Body of pancreas (tissue), 4 donors: ENCODE measurements at places on chromosomes 2 and 18. TPM values are rescaled to one million over a fixed set of nuclear protein-coding genes. Genes with fewer than 3 reads are reported as not detected.

Gene DYSF
- total RNA-seq: 10.9 TPM

Gene IAH1
- total RNA-seq: 25.4 TPM

Gene MALL
- total RNA-seq: 6.6 TPM

Gene SP110
- 9.9 TPM for total RNA-seq

Gene WDR7
- total RNA-seq: 16.3 TPM

Gene E2F6
- total RNA-seq: 13.2 TPM

DNA sequence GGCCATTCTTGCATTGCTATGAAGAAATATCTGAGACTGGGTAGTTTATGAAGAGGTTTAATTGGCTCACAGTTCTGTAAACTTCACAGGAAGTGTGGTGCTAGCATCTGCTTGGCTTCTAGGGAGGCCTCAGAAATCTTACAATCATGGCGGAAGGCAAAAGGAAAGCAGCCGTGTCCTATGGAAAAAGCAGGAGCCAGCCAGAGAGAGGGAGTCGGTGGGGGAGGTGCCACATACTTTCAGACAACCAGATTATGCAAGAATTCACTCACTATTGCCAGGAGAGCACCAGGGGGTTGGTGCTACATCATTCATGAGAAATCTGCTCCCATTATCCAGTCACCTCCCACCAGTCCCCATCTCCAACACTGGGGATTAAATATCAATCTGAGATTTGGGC is 64.1 kb downstream of the CPS1 start:
- no peak overlapping the region for H3K4me3 ChIP-seq
- no peaks in the 10 kb centered on the region for H3K36me3 ChIP-seq
- no peak for DNase-seq
- no peaks in the 10 kb centered on the region for H3K27me3 ChIP-seq

DNA sequence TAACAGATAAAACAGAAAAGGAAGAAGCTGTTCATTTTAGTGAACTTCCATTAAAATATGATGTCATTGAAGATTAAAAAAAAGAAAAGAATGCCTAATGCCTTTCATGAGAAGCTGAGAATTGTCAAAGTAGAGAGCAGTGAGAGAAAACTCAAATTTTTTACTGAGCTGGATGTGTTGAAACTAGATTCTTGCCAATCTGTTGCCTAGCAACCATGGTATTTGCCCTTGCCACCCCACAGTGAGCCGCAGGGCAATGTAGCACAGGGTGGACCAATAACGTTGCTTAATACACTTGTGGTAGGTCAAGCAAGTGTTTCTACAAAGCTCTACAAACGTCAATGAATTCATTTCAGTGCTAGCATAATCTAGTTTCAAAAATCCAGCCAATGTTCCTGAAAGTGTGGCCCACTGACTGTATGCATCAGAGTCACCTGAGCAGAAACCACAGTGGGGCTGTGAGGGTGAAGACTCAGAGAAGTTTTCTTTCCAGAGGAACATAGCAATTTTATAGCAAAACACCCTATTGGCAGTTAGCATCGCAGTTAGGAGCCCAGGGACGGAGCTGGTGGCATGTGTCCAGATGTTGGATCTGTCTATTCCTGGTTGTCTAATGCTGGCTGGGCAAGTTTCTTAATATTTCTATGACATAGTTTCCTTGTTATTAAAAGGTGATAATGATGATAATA is 132.2 kb downstream of the DOCK10 start:
- no peak overlapping the region for H3K4me3 ChIP-seq
- no peaks in the 10 kb centered on the region for H3K36me3 ChIP-seq
- H3K27ac ChIP-seq: peak overlapping the region; percentile 3
- peak; percentile 20 for DNase-seq

DNA sequence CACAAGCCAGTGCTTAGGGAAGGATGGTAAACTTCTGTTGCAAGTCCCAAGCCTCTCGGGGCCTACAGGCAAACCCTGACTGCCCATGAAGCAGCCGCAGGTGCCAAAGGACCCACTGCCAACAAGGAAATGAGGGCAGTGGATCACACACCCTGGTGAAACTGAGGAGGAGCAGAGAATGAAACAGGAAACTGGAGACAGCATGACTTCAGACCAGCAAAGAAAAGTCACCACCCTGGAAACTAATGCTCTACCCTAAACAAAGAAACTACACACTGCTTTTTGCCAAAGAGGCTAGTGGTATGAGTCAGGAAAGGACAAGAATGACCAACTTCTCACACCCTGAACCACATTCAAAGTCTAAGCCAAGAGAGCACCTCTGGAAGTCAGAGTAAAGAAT is 97.2 kb downstream of the MYO5B start:
- H3K27me3 ChIP-seq: no peaks in the 10 kb centered on the region
- no peak overlapping the region for H3K4me3 ChIP-seq
- H3K4me1 ChIP-seq: peaks cover 28% of the 10 kb centered on the region
- DNase-seq: peak; percentile 31
- no peaks in the 10 kb centered on the region for H3K36me3 ChIP-seq

DNA sequence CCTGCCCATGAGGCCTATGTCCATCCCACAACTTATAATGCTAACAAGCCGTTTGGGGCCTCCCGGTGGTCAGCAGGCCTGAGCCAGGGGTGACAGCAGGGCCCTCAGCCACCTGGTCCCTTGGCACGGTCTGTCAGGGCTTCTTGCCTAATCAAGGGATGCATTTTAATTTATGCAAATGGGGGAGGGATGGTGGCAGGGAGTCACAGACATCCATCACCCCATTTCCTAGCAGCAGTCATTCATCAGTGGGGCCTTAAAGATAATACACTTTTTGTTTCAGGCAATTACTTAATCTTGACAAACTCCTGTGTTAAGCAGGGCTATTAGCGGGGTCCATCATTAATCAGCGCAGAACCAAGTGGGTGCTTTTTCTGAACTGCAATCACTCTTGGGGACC is 174.5 kb downstream of the GLI2 start:
- peaks cover 8% of the 10 kb centered on the region for H3K4me1 ChIP-seq
- no peak for DNase-seq
- no peaks in the 10 kb centered on the region for H3K36me3 ChIP-seq
- no peak overlapping the region for H3K27ac ChIP-seq
- H3K27me3 ChIP-seq: no peaks in the 10 kb centered on the region

GRCh38 chr2:140994856-140995255 is 1136.0 kb downstream of the LRP1B start:
- no peak for DNase-seq
- H3K4me1 ChIP-seq: no peaks in the 10 kb centered on the region
- H3K27me3 ChIP-seq: no peaks in the 10 kb centered on the region
- no peaks in the 10 kb centered on the region for H3K36me3 ChIP-seq
- H3K27ac ChIP-seq: no peak overlapping the region

- DNase-seq: no peak
- H3K27me3 ChIP-seq: no peaks in the 10 kb centered on the region
- no peak overlapping the region for H3K4me3 ChIP-seq
Measured at GRCh38 chr18:24228667-24229041, 89.8 kb downstream of the CABYR start.

DNA sequence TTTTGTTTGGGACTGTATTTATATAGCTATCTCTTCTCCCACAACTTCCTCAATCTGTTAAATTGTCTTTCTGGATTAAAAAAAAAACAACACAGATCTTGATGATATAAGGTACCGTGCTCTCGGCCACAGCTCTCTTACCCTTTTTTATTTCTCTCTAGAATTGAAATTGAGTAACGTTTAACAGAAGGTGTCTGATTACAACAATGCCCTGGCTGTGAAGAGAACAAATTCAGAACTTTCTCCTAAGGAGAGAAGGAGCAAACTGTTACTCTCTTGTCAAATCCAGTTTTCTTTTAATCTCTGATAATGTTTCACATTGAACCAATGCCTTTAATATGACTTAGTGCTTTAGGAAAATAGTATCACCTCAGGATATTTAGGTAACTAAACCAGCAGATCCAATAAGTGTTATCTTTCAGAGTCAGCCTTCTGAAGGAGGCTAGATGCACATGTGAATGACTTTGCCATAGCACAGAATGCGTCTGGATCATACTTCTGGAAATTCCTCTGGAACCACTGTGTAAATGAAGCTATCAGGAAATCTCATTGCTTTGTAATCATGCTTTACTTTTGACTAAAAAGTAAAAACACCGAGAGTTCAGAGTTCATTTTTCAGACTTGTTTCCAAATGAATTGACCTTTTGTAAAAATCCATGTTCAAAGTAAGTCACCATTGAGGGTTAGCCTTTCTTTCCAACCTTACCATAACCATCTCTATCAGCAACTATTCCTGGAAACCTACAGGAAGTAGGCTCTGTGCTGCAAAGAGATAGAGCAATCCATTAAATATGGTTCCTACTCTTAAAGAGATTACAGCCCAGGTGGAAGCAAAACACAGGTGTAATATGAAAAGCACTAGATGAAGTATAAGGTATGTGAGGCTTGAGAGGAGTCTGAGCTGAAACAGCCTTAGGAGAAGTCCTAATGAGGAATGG is 147.0 kb upstream of the OSR1 start:
- H3K4me1 ChIP-seq: peaks cover 16% of the 10 kb centered on the region
- H3K27me3 ChIP-seq: no peaks in the 10 kb centered on the region
- H3K36me3 ChIP-seq: no peaks in the 10 kb centered on the region
- no peak overlapping the region for H3K27ac ChIP-seq

DNA sequence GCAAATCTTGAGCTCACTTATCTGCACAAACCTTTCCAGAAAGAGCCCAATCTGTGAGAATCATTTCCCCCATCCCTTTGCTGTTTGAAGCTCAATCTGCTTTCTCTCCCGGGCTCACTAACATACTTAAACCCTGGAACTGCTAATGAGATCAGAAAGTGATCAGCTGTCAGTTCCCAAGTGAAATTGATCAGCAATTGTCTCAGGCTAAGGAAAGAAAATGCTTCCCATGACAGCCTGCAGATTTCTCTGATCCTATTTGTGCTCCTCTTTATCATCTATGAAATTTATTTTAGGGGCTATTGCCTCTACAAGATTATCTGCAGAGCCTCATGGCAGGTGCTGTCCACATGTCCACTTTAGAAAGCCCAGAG is 239.0 kb upstream of the CXCR4 start:
- no peak overlapping the region for H3K27ac ChIP-seq
- no peaks in the 10 kb centered on the region for H3K36me3 ChIP-seq
- H3K4me3 ChIP-seq: no peak overlapping the region
- no peaks in the 10 kb centered on the region for H3K27me3 ChIP-seq
- no peak for DNase-seq
- no peaks in the 10 kb centered on the region for H3K4me1 ChIP-seq

DNA sequence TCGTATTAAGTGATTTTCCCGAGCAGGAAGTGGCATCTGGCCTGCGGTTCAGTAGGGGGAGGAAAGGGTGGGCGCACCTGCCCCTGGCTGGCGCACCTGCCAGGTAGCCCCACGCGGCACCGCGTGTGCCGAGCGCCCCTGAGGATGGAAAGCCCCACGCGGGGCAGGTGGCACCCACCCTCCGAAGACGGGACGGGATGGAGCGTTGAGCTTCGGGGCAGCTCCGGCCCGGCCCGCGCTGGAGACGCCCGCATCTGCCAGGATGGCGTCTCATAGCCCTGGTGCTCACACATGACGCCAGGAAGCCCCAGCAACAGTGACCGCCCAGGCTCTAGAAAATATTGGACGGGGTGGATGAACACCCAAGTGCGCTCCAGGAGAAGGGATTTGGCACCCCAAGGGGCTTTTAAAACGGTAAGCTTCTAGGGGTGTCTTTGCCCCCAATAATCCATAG is 2.5 kb upstream of the NFATC1 start:
- no peak overlapping the region for H3K4me3 ChIP-seq
- peaks cover 28% of the 10 kb centered on the region for H3K27me3 ChIP-seq
- peak overlapping the region; percentile 66 for H3K27ac ChIP-seq

- peaks cover 27% of the 10 kb centered on the region for H3K4me1 ChIP-seq
- H3K27me3 ChIP-seq: peaks cover 26% of the 10 kb centered on the region
- H3K4me3 ChIP-seq: no peak overlapping the region
- no peak overlapping the region for H3K27ac ChIP-seq
- peak; percentile 55 for DNase-seq
Measured at GRCh38 chr18:11146238-11146946, 3.0 kb downstream of the PIEZO2 start.

GRCh38 chr2:111029181-111029927 is 91.4 kb upstream of the BCL2L11 start:
- no peaks in the 10 kb centered on the region for H3K27me3 ChIP-seq
- no peak for DNase-seq
- no peak overlapping the region for H3K4me3 ChIP-seq
- peaks cover 15% of the 10 kb centered on the region for H3K4me1 ChIP-seq
- no peaks in the 10 kb centered on the region for H3K36me3 ChIP-seq
- H3K27ac ChIP-seq: no peak overlapping the region

DNA sequence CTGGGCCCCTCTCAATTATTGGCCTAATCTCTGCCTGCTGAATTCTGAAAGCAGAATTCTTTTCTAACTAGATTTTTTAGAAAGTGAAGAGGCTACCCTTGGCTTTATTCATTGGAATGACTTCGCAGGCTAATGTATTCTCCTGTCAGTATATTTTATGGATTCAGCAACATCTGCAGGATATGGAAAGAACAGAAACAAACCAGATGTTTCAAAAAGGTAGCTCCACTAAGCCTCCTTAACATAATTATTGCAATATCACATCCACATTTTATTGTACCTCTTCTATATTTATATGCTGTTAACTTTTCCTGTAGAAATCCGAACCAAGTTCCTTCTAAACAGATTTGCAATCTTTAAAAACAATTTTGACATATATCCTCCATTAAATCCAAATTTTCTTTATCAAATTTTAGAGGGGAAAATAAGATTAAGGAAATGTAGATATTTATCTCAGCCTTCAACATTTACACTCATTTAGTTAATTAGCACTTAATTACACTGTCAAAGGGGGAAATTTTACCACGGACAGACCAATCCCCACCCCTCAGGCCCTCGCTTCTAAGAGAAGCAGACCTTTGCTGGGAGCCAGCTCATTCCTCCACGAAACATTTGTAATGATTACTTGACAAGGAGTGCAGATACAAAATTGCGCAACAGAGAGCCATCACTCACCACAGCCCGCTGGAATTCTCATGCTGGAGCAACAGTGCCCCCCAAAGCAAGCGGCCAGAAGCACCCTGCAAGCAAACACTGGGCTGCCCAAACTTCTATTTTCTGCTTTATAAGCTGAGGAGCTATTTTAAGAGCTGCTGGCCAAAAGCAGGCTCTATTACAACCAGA is 253.4 kb downstream of the ETAA1 start:
- H3K4me1 ChIP-seq: peaks cover 27% of the 10 kb centered on the region
- no peak overlapping the region for H3K4me3 ChIP-seq
- H3K27me3 ChIP-seq: no peaks in the 10 kb centered on the region
- H3K36me3 ChIP-seq: no peaks in the 10 kb centered on the region
- H3K27ac ChIP-seq: peak overlapping the region; percentile 44
- peak; percentile 80 for DNase-seq

DNA sequence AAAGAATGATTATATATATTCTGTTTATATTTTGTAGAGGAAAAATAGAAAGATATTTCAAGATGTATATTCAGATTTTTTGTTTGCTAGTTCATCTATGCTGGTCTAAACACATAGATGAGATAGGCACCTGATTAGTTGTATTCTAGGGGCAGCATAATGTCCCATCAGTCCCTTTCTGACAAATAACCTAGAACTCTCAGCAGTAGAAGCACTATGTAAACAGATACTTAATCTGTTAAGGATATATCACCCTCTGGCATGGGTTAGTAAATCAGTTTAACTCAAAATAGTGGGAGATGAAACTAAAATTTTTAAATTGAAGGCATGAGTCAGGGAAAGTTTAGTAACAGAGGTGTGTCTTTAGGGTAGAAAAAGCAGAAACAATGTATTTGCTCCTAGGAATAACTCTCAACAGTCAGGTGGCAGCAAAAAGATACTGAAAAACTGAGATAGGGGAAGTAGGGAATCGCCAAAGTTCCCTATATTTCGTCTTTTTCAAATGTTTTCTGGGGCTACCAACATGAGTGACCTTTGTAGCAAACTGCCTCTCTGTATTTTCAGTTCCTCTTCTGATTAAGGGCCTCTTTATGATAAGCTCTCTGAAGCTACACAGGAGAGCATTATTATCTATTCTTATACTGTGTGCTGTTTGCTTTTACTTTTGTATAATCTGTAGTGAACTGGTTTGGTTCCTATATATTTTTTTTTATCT is 5.7 kb downstream of the PPP1R1C start:
- DNase-seq: no peak
- H3K4me1 ChIP-seq: no peaks in the 10 kb centered on the region
- no peak overlapping the region for H3K27ac ChIP-seq
- H3K4me3 ChIP-seq: no peak overlapping the region
- H3K36me3 ChIP-seq: no peaks in the 10 kb centered on the region
